Activated T-cell treated with anti-CD3 and anti-CD28 coated beads for 48 hours (primary cell): ENCODE measurements at places on chromosomes 12 and 14.
A peak's percentile ranks its signal among the peaks of the same experiment; 100 is the strongest.

- no peak for DNase-seq
Observed at GRCh38 chr14:84433961-84434360, 1096.0 kb upstream of the FLRT2 start.

- DNase-seq, result no peak
Observed at GRCh38 chr14:96117960-96118359, 78.8 kb downstream of the C14orf132 start.

DNA sequence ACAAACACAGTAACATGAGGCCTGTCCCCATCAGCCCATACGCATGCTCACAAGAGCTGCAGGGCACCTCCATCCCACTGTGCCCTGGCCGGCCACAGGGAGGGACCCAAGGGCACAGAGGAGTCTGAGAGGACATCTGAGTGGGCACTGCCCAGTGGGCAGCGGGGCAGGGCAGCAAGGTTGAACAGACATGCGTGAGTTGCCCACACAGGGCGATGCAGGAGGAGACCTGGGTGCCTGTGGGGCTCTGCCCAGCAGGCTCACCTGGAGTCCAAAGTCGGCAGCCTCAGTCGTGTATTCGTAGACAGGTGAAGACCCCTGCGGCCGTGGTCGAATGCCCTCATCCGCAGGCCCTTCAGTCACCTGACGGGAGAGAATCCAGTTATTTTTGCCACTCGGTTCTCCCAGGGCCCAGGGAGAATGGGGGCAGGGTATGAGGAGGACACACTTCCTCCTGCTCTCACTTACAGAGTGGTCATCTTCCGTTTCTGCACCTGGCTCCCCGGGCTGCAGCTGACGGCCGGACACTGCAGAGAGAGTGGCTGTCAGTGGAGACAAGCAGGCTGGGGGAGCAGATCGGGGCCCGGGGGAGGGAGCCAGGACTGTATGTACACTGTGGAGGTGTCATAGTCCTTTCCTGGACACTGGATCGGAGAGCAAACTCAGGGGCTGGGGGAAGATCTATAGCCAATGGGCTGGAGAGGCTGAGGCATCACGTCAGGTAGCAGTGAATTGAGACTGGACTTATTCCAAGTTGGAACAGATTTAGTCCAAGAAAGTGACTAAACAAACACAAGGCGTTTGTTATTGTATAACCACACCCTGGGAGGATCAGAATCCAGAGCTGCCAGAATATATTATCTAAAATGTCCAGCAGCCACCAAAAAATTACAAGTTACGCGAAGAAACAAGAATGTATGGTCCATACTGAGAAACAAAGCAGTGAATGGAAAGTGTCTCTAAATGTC lies 20.7 kb downstream of the AHNAK2 start:
- no peak for DNase-seq

- peak; percentile 19 for DNase-seq
Observed at GRCh38 chr14:22598896-22599244, 770 bp downstream of the ABHD4 start.

DNA sequence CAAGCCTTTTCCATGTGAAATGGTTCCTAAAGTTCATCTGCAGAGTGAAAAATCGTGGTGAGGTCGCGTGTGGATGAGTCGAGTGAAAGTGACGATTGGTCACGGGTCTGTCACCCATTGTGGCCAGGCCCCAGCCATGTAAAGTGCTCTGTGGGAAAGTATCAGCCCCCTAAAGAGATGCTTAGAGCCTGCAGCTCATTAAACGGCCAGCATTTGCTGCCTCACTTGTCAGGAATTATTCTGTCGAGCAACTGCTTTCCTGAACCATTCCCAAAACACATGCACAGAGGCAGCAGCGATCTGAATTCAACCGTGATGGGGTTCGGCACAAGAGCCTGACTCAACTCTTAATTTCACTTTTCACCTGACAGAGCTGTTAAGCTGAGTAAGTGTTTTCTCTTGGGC lies 16.0 kb downstream of the DBX2 start:
- no peak for DNase-seq

DNA sequence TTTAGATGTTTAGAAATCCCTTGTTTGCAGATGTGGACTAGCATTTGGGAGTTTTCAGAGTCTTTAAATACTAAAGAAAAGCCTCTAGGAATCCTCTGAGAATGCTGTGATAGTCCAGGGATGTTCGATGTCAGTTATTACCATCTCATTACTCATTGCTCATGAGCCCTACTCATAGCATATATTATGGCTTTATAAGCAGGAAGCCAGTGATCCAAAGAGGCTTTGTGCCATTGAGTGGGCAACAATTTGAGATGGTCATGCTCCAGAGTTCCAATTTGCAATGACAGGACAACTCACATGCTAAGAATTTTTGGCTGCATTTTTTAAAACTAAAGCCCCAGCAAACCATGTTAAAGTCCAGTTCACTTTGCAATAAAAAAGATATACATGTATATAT lies 163.0 kb downstream of the OTOGL start:
- DNase-seq, result no peak

- DNase-seq, result no peak
Observed at GRCh38 chr12:120495186-120495730, 655 bp upstream of the DYNLL1 start.

DNA sequence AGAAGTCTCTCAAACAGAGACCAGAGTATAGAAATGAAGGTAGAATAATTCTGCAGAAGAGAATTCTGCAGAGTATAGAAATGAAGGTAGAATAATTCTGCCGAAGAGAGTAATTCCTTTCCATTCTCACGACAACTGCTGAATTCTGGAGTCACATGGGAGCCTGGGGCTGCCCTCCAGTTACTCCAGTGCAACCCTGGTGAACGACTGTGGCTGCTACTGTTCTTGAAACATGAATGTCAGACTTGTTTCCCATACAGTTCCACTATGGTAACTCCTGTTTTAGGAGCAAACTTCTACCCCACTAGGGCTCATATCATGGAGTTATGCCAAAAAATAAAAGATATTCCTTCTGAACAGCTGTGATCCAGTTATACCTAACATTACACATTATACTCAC lies 164.4 kb downstream of the KICS2 start:
- no peak for DNase-seq

DNA sequence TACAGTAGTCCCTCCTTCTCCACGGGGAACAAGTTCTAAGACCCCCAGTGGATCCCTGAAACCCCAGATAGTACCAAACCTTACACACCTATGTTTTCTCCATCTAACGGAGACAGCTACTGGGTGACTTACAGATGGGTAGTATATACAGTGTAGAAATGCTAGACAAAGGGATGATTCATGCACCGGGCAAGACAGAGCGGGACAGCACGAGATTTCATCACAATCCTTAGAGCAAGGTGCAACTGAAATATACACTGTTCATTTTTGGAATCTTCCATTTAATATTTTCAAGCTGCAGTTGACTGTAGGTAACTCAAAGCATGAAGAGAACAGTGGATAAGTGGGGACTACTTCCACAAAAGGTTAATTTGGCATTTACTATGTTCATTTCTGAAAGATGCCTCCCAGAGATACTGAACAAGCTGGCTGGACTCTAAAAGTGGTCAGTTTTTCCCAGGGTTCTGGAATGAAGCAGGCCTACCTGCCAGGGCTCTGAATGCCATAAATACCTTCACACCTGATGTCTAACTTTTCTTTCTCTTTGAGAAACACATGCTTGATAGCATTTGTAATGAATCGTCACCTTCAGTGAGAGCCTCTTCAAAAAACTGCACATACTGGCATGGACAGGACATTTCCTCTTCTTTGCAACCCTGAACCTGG lies 127.7 kb upstream of the FOXN3 start:
- no peak for DNase-seq

DNA sequence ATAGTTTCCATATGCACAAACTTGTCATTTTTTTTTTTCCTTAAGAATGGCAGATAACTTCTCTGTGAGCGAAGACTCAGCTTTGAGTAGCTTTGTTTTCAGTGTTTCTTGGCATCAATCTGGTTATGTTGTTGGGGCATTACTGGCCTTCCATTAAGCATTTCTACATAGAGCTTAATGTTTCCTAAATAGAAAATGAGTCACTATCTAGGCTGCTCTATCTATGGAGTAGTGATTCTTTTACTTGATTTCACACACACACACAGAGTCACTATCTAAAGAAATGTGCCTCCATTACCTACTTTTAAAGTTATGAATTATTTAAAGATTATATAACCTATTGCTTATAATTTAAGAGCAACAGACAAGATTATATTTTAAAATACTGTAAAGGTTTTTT lies 53.9 kb downstream of the TMEM260 start:
- DNase-seq, result no peak

DNA sequence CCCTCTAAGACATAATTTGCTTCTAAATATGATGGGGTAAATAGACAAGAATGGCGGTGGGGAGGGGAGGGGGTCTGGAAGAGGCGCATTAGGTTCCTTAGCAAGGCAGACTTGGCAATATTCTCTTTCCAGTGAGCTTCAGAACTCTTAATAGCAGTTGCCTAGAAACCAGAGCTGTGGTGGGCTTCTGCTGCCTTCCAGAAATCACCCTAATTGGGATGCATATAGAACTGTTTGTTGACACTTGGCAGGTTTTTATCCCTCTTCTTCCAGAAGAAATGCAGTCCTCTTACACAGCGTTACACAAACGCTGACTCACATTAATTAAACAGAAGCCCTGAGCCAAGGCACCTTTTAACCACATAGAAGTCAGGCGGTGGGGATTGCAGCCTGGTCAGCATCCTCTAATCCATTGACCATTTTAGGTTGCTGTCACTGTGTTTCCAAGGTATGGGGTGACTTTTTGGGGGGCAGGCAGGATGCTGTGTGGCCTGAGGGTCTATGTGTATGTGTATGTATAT lies 114.1 kb downstream of the CCDC60 start:
- DNase-seq, result no peak

- DNase-seq, result no peak
Observed at GRCh38 chr12:20390846-20391245, 22.5 kb downstream of the PDE3A start.

GRCh38 chr14:24834956-24835355 lies 201.0 kb upstream of the GZMB start:
- DNase-seq, result no peak
